COLO829 (cell line): ENCODE measurements at places on chromosomes 6 and 20.
A peak's percentile ranks its signal among the peaks of the same experiment; 100 is the strongest.

DNA sequence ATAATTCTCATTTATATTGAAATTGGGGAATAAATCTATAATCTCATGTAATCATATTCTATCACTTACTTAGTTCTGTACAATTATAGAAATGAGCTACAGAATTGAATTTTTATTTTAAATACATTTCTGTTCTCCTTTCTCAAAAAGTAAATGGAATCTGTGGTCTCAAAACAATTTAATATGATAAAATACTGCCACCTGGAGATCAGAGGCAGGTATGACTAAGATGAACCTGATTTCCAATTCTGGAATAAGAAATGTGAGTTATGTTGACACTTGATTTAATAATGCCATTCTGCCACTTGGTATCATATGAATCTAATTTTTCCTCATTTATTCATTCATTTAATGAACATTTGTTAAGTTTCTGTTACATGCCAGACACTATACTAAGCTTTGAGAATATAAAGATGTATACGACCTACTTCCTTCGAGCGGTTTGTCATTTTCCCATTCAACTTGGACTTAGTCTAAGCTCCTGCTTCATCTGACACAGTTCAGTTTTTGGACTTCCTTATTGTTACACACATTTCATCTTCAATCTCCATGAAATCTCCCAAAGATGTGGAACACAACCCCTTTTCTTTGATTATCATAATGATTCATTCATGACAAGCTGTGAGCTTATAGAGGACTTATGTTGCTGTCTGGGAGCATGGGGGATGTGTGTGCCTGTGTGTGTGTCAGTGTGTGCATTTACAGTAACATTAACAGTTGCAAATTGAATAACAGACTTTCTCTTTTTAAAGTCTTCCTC is 7.5 kb upstream of the CCDC28A start:
- peak; percentile 45 for DNase-seq

- no peak for DNase-seq
These were observed 332.4 kb downstream of the HACE1 start for GRCh38 chr6:104527311-104527710.

DNA sequence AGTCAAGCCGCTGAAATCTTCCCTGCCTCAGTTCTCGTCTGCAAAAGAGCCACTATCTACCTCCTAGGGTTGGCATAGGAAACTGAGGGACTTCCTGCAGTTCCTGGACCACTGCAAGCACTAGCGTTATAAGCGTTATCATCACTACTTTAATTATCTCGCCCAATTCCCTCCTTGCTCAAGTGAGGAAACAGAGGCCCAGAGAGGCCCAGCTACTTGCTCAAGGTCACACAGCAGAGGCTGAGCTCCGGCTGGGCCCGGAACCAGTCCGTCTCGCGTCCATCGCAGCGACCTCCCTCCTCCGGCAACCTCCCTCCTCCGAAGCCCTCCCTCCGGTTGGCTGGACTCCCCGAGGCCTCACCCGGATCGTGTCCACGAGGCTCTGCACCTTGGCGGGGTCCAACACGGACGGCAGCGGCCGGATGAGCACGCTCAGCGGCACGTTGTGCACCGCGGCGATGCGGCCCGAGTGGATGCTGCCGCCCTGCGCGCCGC is 338 bp downstream of the SRXN1 start:
- no peak for DNase-seq

GRCh38 chr6:33455051-33455450 is 675 bp downstream of the ZBTB9 start:
- no peak for DNase-seq

GRCh38 chr6:31114541-31114878 is at the start of gene PSORS1C1:
TSS of gene PSORS1C1 (plus strand) at chr6:31114800. CDS start at chr6:31129633, 14,833 bp downstream.
- peak; percentile 87 for DNase-seq

DNA sequence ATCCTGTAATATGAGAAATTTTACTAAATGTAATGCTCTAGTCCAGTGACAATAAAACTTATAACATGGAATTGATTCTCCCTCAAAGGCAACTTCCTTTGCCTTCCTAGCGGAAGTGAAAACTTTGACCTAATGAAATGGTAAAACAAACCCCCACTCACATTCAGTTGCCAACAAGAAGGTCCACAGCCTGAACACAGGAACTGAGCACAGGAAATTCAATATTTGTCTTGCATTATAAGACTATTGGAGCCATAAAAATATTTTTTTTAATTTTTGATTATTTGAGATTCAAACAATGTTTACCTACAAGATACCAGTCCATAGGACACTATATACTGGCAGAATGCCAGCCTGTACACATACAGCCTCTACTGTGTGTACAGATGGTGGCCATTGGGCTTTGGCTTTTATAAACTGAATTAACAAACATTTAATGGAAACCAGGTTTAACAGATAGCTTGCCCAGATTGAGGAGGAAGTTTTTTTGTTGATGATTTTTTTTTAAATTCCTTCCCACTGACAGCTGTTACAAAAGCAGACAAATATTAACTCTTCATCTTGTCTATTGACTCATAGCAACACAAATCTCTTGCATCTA is 481.5 kb upstream of the JAG1 start:
- no peak for DNase-seq

DNA sequence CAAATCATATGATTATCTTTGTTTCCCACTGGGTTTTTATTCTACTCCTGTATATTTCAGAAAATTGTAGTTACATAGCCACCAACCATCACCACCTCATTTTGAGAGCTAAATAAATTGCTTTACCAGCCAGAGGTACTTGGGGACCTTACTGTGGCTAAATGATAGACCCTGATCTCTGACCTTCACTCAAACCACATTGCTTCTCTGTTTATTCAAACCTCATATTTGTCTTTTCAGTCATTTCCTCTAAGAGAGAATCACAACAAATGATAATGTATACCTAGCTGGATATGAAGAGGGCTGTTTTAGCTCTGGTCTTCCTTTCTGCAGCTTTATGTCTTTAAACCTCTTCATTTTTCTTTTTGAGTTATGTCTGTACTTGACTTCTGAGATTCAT is 142.8 kb downstream of the ADGB start:
- DNase-seq: no peak

GRCh38 chr6:51301962-51302361 is 483.3 kb downstream of the TFAP2B start:
- peak; percentile 35 for DNase-seq

GRCh38 chr6:11820821-11821220 is 42.2 kb upstream of the ADTRP start:
- no peak for DNase-seq

- DNase-seq: no peak
These were observed 36.8 kb downstream of the PTCHD4 start for GRCh38 chr6:48073976-48074767.

DNA sequence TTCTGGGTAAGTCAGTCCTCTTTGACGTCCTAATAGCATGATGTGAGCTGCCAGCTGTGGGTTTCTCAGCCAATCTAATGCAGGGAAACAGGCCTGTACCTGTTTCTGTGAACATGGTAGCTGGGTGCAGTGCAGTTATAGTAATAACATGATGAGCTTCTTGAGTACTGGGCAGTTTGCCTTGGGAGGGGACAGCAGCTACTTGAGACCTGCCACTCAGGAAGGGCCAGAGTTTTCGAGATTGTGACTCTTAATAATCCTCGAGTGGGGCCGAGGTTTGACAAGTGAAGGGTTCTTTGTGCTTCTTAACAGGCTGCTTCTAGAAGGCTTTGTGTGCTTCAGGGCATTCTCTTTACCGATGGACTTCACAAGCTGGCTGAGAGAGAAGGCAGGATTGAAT is 180.1 kb downstream of the JARID2 start:
- DNase-seq: no peak

- no peak for DNase-seq
These were observed 40.0 kb upstream of the SMAP1 start for GRCh38 chr6:70627500-70628254.

- no peak for DNase-seq
These were observed 12.5 kb downstream of the NOX3 start for GRCh38 chr6:155443168-155443567.

DNA sequence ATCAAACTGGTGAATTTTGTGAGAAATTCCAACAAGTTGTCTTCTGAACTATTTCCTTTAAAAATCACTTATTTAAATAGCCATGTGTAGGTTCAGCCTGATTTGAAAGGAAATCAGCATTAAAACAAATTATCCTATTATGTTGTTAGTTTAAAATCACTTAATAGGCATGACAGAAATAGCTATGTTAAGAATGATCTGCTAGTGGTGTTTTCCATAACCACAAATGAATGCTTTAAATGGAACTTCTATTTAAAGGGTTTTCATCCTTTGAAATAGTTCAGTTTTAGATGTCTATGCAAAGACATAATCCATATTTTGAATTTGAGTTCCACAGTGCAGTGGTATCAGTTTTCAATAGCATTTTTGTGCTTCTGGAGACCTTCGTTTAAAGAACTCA is 120.1 kb downstream of the PLEKHG1 start:
- no peak for DNase-seq

DNA sequence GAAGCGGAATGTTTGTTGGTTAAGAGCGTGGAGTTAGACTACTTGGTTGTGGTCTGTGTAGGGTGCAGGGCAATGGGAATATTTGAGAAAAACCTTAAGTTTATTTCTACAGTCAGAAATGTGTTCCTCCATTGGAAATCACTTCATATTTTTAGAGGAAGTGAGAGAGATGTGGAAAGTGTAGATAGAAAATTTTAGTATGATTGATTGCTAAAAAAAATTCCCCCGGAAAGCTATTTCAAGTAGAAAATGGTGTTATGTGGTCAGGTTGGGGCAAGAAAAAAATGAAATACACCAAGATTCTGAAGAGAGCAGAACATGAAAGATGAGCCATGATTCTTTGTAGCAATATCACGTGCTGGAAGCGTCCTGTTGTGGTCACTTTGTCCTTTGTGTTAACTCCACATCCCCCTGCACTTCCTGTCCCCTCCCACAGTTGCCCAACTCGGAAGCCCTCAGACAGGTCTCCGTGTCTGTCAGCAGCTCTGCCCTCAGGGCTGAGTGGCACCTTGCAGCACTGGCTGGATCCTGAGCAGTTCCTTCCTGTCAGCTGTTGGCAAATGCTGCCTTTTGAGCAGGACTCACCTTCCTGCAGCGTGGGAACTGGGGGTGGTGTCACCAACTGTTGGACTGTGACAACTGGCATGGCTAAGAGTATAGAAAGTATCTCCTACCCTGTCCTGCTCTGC is 137.5 kb upstream of the SLC24A3 start:
- DNase-seq: no peak

DNA sequence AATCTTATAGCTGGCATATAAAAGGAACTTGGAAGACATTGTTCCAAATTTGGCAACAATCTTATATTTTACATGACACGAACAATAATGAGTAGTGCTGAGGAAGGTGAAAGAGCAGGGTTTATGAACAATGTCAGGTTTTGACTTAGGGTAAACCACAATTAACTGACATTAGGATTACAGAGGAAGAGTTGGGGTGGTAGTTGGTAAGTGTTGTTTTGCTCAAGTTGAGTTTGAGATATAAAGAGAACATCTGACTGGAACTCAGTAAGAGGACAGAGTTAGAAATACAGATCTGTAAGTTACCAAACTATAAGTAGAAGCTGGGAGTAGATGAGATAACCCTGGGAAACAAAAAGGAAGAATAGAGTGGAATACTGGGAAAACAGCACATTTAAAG is 15.1 kb downstream of the RTN4IP1 start:
- no peak for DNase-seq
